NCI-H187 (cell line): ENCODE measurements at places on chromosomes 2 and 18.

DNA sequence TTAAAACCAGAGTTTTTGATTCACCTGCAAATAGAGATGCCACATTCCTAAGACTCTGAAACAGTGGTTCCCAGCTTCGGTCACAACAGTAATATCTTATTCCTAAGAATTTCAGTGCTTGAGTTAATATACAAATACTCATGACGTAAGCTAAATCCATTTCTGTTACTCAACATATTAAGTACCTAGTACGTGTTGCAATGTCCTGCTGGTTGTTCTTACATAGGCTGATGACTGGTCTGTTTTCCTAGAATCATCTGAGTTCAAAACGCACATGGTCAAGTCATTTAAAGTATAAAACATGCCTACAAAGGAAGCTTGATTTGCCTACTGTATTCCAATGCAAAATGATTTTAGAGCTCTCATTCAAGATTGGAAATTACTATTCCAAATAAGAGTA lies 7.2 kb downstream of the NCL start:
- no peak for DNase-seq

DNA sequence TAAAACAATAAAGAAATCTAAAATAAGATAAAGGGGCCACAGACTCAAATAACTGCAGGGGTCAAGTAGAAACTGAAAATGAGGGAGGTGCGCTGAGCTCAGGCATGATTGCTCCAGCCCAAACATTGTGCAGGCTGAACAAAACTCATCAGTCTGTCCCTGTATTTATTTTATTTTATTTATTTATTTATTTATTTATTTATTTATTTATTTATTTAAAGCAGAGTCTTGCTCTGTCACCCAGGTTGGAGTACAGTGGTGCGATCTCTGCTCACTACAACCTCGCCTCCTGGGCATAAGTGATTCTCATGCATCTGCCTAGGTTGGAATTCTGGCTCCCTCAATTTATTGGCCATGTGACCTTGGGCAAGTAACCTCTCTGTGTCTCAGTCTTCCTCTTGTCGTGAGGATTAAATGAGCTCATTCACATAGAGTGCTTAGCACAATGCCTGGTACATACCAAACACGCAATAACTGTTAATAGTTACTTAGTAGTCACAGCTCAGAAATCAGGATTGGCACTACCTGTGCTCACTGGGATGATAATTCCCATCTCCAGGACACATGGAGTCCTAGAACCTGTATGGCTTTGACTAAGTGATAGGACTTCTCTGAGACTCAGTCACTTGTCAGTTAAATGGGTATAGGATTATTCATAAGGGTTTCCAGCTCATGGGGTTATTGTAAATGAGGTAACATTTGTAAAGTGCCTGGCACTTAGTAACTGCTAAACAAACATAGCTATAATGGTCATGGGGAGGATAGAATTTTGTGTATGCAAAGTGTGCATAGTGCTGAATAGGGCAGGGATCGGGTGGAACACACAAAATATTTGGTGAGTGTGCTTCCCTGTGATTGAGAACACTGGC lies 6.0 kb downstream of the SPEG start:
- DNase-seq, result no peak

DNA sequence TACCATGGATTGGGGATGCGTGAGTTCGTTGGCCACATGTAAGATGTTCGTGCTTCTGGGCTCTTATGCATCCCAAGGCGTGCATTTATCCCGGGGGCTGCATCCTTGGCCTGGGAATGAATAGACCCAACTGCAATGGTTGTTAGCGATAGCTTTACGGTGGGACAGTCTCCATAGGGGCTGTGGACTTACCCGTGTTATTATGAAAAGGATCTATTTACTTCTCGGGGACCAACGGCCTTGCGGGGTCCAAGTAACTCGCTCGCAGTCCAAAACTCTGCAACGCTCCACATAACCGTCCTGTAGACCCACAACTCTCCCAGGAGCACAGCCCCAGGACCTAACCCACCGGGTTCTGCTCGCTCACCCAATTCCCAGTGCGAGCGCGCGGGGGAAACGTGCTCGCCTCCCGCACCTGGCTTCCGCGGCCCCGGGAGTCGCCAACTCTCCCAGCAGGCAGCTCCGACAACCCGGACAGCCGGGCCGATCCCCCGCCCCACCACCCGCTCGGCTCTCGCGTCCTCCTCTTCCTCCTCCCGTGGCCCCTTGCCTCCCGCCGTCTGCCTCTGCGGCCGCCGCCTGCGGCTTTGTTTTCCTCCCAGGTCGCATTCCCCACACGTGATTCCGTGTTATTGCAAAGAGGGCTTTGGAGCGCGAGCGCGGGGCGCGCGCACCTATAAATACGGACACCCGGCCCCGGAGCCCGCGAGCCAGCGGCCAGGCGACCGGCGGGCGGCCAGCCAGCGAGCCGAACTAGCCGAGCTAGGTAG lies at the start of gene CABLES1:
Gene CABLES1, plus strand, starts transcription at position 706 of the 770 bp plus-strand sequence. CDS start 278 bp downstream, outside the sequence.
- DNase-seq, result peak; percentile 65

DNA sequence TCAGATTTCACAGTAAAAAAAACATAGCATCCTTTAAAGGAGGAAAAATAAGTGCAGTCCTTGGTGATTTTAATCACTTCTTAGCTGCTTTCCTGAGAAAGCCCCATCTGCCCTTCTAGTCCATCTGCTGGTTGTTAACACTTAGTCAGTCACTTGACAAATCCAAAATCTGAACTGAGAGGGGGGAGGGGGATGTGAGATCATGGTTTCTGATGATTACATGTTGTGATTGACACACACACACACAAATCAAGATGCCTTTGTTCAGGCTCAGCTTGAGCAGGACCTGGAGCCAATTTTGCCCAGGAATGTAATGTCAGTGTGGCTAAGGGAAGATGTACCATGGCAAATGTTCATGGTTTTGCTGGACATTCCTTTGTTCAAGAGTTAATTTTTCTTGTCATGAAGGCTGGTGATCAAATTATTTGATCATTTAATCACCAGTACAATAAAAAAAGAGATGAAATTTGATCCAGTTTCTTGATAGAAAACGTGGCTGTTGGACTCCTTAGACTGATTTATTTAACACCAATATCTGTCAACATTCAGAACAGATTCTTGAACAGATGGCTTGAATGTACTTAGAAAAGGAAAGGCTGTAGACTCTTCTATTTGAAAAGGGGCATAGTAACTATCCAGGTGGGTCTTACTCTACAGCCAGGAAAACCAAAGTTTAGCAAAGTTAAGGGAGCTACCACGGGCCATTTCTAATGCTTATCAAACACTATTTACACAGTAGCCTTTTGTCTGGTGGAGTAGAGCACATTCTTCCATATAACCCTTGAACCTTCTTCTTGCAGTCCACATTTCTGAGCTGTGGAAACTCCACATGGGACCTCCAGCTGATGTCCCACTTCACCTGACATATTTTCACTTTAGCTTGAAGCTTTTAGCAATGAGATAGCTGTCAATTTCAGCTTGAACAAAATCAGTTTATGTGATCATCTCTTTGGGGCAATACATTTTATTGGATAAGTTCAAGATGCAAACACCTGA lies 408.7 kb downstream of the PIK3C3 start:
- DNase-seq, result no peak

- DNase-seq, result no peak
Observed at GRCh38 chr2:75464348-75464946, 96.3 kb downstream of the EVA1A start.

GRCh38 chr2:10909050-10909995 lies 2.4 kb upstream of the KCNF1 start:
- DNase-seq, result peak; percentile 47

GRCh38 chr18:8974279-8974678 lies 128.2 kb upstream of the NDUFV2 start:
- DNase-seq, result no peak

DNA sequence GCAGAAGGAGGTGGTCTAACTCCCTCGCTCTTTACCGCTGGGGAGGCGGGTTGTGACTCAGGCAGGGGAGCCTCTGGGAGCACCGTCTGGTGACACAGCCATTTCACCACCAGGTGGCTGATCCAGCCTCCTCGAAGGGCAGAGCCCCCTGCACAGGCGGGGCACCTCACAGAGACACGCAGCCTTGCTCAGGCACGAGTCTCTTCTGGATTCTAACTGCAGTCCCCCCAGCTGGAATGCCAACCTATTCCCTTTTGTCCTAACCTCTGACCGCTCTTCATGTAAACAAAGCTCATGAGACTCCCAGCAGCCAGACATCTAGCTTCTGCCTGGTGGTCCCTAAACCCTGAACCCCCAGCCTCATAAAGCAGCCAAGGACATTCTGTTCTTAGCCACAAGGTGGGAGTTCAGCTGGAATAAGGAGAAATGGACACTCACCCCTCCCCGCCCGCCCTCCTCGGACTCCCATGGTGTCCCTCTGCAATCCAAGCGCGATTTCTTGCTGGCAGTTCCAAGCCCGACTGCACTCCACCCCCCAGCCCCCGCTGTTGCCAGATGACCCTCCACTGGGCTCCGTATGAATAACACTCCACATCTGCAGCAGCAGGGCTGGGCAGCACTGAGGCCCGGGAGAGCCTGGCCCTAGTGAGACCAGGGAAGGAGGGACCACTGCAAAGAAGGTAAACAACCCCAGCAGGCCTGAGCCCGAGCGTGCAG lies 84.3 kb downstream of the TNS1 start:
- no peak for DNase-seq

DNA sequence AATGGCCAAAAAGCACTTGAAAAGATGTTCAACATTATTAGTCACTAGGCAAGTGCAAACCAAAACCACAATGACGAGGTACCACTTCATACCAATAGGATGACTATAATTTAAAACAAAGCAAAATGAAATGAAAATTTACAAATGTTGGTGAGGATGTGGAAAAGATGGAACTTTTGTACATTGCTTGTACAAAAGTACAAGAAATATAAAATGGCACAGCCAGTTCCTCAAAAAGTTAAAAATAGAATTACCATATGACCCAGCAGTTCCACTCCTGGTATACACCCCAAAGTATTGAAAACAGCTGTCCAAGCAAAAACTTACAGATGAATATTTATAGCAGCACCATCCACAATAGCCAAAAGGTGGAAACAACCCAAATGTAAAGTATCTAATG lies 107.8 kb upstream of the XPO1 start:
- DNase-seq, result no peak
